Occipital lobe (tissue), 3 donors: ENCODE measurements at places on chromosomes 6 and 20. TPM values are rescaled to one million over a fixed set of nuclear protein-coding genes. Genes with fewer than 3 reads are reported as not detected.

TSPO2 gene
- not detected for total RNA-seq

MUC21 gene
- total RNA-seq: not detected

TCP11 gene
- 0.31 TPM for total RNA-seq

LHFPL5 gene
- total RNA-seq: 1.1 TPM

TRIM40 gene
- total RNA-seq: not detected
